ENCODE measurements at places on chromosomes 2 and 18. TPM values are rescaled to one million over a fixed set of nuclear protein-coding genes. Genes with fewer than 3 reads are reported as not detected.

GKN1 gene
- total RNA-seq = not detected

PLEKHB2 gene
- 55.9 TPM for total RNA-seq

KIF5C gene
- 52.9 TPM for total RNA-seq

C2orf92 gene
- total RNA-seq = 5.4 TPM

RUFY4 gene
- 0.44 TPM for total RNA-seq

ICOS gene
- total RNA-seq = not detected

PROM2 gene
- total RNA-seq = 4.0 TPM

CDH7 gene
- 0.29 TPM for total RNA-seq

PRKAG3 gene
- total RNA-seq = not detected

HSBP1L1 gene
- total RNA-seq = 0.46 TPM

CCDC68 gene
- not detected for total RNA-seq

SLC5A7 gene
- total RNA-seq = not detected

AMER3 gene
- total RNA-seq = 0.59 TPM

ASB3 gene
- total RNA-seq = 23.1 TPM

CMPK2 gene
- 0.90 TPM for total RNA-seq

TMEM18 gene
- total RNA-seq = 28.3 TPM

CPS1 gene
- 12.4 TPM for total RNA-seq

TSGA10 gene
- 6.3 TPM for total RNA-seq

EPG5 gene
- total RNA-seq = 15.7 TPM

LOXHD1 gene
- total RNA-seq = 0.11 TPM

SALL3 gene
- total RNA-seq = 52.4 TPM

GKN2 gene
- total RNA-seq = not detected

HAT1 gene
- 73.0 TPM for total RNA-seq

C2orf66 gene
- total RNA-seq = not detected

ITGB6 gene
- not detected for total RNA-seq

ZSWIM2 gene
- not detected for total RNA-seq

CLK1 gene
- 49.4 TPM for total RNA-seq

CTAGE1 gene
- total RNA-seq = not detected

DNAH7 gene
- total RNA-seq = 0.09 TPM

UGT1A10 gene
- not detected for total RNA-seq

EFR3B gene
- 7.2 TPM for total RNA-seq

CAPN14 gene
- total RNA-seq = 0.07 TPM

TTC32 gene
- 8.9 TPM for total RNA-seq

PDE1A gene
- total RNA-seq = not detected

MARCHF4 gene
- 0.26 TPM for total RNA-seq

UGT1A8 gene
- total RNA-seq = not detected
